ENCODE measurements at places on chromosomes 4 and X.

DNA sequence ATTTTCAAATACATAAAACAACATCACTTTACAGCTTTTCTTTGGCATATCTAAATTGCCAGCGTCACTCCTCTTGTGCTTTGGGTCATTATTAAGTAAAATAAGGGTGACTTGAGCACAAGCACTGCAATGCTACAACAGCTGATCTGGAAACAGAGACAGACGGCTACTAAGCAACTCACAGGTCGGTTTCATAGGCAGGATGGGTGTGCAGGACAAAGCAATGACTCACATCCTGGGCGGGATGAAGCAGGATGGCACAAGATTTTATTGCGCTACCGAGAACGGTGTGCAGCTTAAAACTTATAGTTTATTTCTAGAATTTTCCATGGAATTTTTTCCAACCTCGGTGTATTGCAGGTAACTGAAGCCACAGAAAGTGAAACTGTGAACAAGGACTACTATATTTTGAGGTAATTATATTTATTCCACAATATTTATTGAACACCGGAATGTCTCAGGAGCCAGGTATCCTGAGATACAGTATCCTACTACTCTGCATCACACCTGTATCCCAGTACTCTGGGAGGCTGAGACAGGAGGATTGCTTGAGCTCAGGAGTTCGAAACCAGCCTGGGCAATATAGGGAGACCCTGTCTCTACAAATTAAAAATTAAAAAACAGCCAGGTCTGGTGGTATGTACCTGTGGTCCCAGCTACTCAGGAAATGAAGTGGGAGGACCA lies 215.5 kb downstream of the APBB2 start:
- DNase-seq: no peak

DNA sequence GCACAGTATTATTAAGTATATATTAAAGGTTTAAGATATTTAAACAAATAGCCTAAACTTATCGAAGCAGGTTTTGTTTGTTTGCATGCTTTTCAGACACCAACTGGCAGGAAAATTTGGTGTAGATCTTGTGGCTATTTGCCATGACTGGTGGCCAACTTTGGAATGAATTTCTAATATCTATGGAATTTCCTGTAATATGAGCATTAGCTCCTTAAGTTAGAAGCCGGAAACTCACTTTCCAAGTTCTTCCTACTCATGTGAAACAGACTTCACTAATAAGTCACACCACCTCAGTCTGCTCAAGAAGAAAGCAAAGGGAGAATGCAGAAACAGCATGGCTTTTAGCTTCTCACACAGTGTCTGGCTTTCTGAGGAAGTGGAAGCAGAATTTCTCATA lies 563.9 kb downstream of the GRXCR1 start:
- peak; percentile 81 for DNase-seq

- no peak for DNase-seq
These were observed 65.0 kb upstream of the SEC24B start for GRCh38 chr4:109368661-109369060.

- DNase-seq: no peak
These were observed 130.2 kb upstream of the KIT start for GRCh38 chr4:54527532-54527931.

- peak; percentile 75 for DNase-seq
These were observed 484.5 kb downstream of the IL1RAPL1 start for GRCh38 chrX:29071525-29072320.

- DNase-seq: no peak
These were observed 7.7 kb downstream of the SASH3 start for GRCh38 chrX:129787336-129788055.
